ENCODE measurements at places on chromosomes 7 and 10.

DNA sequence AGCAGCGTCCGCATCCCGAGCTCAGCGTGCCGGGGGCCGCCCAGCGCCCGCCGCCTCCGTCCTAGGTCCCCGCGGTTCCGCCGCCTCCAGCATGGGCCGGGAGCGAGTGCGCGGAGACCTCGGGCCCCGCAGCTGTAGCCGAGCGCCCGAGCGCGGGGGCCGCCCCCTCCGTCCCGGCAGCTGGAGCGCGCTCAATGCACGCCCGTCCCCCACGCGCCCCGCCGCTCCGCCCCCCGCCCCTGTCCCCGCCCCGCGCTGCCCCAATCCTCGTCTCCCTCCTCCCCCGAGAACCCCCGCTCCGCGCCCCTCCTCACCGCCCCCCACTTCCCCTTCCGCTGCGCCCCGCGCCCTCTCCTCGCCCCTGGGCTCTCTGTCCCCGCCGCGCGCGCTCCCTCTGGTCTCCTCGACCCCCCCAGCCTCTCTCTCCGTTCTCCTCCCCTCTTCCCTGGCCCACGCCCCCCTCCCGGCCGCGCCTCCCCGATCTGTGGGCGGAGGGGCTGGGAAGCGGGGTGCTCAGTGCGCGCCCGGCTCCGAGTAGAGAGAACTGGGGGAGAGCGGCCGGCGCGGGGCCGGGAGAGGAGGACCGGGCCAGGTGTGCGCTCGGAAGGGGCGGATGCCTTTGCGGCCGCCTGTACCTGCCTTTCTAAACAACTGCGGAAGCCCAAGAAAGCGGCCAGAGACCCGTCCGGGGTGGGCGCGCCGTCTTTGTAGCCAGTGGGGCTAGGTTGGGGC is at the start of gene VIPR2:
Gene VIPR2 (minus strand): TSS at position 110 of the 732 bp plus-strand sequence. CDS start 96 bp downstream, at position 14.
- peak; percentile 19 for DNase-seq

DNA sequence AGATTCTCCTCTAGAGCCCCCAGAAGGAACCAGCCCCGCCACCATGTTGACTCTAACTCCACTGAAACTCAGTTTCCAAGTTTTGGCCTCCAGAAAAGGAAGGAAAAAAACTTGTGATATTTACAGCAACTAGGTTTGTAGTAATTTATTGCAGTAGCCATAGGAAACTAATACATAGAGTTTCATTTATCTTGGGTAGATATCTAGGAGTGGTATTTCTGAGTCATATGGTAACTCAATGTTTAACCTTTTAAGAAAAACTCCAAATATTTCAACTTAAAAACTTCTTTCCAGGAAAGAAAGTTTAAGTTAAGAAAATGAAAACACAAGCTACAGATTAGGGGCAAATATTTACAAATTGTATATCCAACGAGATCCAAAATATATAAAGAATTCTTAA is 576.7 kb downstream of the KCNMA1 start:
- no peak for DNase-seq

DNA sequence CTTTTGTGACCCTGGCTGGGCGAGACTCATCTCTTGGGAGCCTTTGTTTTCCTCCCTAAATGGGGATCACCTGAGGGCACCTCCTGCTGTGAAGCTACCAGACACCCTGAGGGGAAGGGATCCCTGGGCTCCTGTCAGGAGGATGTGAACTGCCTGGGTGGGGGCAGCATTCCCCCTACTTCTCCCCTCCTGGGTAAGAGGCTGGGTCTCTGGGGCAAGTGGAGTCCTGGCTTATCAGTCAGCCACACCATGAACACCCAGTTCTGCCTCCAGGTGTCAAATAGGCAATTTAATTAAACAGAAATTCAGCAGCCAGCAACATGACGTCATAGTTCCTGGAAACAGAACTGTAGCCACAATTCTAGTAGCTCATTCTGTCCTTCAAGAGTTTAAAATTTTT is 97.7 kb upstream of the RET start:
- no peak for DNase-seq

DNA sequence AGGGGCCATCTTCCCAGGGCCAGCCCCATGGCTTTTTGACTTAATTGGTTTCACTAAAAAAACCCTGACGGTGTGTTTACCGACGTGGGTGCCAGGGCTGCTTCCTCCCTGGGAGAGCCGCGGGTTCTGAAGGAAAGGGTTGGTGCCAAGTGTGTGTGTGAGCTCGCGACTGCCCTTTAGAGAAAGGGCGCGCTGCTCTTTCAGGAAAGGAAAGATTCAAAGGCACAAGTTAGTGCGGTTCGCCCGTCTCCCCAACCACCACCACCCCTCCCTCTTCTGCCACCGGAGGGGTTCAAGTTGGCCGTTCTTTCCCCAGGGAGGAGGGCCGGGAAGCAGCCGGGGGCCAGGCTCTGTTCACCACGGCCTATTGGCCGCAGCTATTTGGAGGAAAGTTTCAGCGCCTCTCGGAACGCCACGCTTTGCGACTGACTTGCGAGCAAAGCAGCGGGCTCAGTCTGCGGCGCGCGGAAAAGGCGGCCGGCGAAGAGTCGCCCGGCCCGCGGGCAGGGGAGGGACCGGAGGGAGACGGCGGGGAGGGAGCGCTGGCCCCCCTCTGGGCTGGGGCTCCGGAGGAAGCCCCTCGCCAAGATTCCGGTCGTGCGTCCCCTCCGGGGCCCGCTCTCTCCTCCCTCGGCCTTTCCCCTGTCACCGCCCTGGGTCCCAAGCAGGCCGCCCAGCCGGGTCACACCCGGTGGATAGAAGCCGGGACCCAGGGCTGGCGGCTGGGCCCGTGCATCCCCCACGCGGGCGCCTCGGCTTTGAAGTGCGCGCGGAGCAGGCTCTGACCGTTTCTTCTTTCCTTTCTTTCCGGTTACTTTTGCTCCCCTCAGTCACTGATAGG is 165.9 kb upstream of the PPP1R3A start:
- no peak for DNase-seq

DNA sequence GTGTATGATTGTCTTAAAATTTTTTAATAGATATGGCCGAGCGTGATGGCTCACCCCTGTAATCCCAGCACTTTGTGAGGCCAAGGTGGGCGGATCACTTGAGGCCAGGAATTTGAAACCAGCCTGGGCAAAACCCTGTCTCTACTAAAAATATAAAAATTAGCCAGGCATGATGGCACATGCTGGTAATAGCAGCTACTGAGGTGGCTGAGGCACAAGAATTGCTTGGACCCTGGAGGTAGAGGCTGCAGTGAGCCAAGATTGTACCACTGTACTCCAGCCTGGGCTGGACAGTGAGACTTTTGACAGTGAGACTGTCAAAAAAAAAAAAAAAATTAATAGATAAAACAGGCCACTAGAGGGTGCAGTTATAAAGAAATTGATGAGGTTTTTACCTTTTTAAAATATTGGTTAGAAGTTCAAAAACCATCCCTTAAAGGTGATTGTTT is 20.5 kb downstream of the NOM1 start:
- peak; percentile 10 for DNase-seq

GRCh38 chr10:25336330-25336729 is 161.5 kb downstream of the GPR158 start:
- DNase-seq = no peak

DNA sequence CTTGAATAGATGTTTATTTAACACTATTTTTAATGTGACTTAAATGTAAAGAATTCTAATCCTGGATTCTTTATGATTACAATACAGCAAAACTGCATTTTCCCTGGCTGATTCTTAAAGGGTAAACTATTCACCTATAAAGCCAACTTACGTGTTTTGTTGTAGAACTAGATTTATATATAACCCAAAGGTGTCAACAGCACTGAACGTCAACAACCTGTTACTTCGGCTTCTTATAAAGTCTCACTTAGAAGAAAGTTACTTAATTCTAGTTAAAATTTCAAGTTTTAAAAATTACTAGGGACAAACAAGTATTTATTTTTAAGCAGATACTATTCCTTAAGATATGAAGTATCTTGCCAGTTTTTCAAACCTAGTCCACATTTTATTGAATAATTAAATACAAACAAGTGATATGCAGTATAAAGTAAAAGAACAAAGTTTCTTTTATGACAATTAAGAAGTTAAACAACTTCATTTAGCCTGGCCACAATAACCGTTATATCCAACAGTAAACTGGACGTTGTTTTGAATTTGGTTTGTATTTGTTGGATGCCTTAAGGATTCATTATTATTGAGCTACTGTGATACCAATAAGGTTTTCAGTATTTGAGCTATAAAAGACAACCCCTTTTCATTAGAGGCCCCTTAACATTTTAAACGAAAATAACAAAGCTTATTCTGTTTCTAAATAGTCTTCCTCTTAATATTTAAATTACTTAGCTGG is 83.1 kb downstream of the SNX10 start:
- no peak for DNase-seq

Measured in CD4-positive, alpha-beta T cell treated with Interleukin-17A for 1 hour (primary cell).